ENCODE measurements at places on chromosomes 1 and 21.

- DNase-seq, result no peak
Measured at GRCh38 chr1:29513357-29513756, 277.0 kb downstream of the PTPRU start.

DNA sequence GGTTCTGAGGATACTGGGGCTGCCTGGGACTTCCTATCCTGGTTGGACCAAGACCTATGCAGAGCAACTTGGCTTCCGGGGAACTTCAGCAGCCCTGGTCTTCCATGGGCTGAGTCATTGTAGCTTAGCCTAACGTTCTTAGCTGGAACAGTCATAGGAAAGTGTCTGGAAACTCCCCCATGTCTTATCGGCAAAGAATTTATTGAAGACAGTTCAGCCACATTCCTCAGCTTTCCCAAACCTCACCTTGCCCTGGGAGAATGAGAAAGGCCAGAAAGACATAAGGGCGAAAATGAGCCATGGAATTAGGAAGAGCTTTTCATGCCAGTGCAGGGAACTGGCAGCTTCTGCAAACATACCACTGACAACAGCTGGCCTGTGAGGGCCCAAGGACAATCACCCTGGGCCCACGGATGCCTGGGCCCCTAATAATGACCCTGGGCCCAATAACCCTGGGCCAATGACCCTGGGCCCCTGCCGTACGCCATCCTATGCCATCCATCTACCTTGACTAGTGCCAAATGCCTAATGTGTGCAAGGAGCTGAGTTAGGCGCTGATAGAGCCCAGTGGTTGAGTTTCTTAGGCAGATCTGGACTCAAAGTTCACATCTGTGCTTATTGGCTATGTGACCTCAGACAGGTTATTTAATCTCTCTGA lies 114.4 kb upstream of the GADD45A start:
- DNase-seq, result no peak

- no peak for DNase-seq
Measured at GRCh38 chr1:910881-911721, 12.6 kb upstream of the SAMD11 start.

GRCh38 chr1:68230484-68230802 lies 1.9 kb downstream of the WLS start:
- no peak for DNase-seq

DNA sequence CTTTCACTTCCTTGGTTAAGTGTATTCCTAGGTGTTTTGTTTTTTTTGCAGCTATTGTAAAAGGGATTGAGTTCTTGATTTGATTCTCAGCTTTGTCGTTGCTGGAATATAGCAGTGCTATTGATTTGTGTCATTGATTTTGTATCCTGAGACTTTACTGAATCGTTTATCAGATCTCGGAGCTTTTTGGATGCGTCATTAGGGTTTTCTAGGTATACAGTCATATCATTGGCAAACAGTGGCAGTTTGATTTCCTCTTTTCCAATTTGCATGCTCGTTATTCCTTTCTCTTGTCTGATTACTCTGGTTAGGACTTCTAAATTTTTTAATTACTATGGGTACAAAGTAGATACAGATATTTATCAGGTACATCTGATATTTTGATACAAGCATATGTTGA lies 75.4 kb downstream of the SLC35A3 start:
- no peak for DNase-seq

GRCh38 chr1:223496883-223497282 lies 103.7 kb downstream of the CCDC185 start:
- DNase-seq, result no peak

DNA sequence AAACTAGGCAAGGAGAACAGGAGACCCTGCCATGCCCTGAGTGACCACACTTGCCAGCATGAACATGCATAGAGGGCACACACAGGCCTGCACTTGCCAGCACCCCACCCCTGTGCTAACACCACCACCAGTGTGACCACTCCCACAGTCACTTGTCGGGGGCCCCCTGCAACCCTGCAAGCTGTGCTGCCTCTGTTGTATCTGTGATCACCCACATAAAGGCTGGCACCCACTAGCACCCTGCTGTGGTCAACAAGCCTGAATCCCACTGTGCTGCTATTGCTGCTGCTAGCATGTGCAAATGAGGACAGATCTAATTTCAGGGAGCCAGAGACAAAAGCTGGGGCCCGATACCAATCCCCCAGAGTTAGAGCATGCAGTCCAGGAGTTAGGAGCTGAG lies 217.7 kb downstream of the GIPC2 start:
- DNase-seq, result no peak

DNA sequence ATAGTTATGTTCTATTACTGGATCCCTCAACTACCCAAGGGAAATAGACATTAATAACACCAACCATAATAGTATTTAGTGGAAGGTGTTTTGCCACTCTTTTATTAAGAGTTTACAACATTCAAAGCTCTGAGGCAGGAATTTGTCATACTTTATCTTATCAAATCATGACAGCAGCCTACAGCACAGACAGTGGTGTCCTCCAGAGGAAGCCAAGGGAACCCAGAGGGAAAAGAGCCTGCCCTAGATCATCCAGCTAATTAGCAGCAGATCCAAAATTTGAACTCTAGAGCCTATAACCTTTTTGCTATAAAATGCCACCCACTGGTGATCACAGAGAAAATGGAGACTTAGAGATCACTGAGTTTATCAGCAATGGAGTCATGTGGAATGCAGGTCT lies 18.2 kb downstream of the VAV3 start:
- DNase-seq, result no peak

DNA sequence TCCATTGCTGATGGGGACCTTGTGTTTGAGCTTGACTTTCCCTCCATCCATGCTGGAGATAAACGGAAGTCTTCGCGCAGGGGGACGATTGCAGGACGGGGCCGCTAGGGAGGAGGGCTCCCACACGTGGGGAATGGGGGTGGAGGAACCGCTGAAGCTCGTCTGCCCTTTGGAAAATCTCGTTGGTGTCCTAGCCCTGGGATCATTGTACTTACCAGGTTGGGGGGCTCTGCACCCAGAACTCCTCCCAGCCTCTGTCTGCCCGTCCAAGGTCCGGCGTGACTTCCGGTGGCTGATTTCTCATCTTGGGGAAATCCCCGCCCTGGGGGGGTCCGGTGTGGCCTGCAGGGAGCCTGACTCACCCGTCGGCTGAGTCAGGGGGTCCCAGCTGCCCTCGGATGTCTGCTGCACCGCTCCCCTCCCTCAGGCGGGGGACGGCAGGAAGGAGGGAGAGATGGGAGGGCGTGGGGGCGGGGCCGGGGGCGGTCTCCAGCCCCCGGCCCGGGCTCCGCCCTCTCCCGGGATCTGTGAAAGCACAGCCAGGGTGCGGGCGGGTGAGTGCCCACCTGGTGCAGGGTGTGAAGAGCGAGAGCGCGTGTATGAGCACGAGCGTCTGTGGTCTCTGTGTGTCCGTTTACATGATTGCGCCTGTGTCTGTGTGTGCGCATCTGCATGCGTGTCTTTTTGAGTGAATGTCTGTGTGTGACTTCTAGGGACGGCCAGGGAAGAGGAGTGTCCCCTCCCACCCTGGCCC lies 35.8 kb downstream of the PIK3CD start:
- DNase-seq, result peak; percentile 45

- DNase-seq, result no peak
Measured at GRCh38 chr1:243903895-243904294, 53.9 kb upstream of the AKT3 start.

GRCh38 chr1:169484683-169485430 lies 887 bp downstream of the SLC19A2 start:
- DNase-seq, result no peak

GRCh38 chr1:155472491-155473083 lies 90.0 kb downstream of the ASH1L start:
- DNase-seq, result no peak

DNA sequence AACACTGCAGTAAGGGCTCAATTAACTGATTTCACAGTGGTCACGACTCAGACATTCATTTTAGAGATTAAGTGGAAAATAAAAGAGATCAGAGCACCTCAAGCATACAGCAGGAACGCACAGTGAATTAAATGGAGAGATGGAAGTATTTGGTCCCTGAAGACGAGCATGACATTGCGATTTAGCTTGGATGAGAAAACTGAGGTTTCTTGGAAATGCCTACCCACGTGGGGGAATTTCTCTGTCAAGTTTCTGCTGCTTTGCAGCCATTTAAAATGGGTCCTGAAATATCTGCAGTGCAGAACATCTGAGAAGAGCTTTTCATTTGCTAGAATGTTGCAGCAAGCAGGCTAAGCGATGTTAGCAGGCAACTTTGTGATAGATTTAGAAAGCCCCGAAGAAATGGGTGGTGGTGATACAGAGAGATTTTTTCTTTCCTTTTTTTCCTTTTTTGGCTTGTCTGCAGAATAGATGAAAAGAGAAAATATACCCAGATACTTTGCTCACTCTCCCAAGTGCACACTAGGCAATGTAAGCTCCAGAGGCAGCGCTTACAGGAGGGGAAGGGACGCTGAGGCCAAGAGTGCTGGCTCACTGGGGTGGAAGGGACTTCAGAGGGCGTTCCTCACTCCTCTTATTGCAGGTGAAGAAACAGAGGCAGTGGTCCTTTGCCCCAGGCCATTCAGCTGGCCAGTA lies 258.0 kb downstream of the KCNJ6 start:
- no peak for DNase-seq

DNA sequence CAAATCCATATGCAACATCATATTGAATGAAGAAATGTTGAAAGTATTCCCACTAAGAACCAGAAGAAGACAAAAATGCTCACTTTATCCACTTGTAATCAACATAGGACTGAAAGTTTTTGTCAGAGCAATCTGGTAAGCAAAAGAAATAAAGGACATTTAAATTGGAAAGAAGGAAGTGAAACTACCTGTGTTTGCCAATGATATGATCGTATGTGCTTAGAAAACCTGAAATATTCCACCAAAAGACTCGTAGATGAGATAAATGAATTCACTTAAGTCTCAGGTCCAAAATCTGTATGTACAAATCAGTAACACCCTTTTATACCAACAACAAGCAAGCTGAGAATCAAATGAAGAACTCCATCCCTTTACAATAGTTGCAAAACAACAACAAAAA lies 8.5 kb downstream of the PRAMEF1 start:
- DNase-seq, result no peak
